NCI-H2081 (cell line): ENCODE measurements at places on chromosomes 7 and 10.

- no peak for DNase-seq
Observed at GRCh38 chr7:29853789-29854188, 47.5 kb downstream of the WIPF3 start.

GRCh38 chr7:71705217-71705616 lies 573.3 kb downstream of the GALNT17 start:
- DNase-seq, result no peak

DNA sequence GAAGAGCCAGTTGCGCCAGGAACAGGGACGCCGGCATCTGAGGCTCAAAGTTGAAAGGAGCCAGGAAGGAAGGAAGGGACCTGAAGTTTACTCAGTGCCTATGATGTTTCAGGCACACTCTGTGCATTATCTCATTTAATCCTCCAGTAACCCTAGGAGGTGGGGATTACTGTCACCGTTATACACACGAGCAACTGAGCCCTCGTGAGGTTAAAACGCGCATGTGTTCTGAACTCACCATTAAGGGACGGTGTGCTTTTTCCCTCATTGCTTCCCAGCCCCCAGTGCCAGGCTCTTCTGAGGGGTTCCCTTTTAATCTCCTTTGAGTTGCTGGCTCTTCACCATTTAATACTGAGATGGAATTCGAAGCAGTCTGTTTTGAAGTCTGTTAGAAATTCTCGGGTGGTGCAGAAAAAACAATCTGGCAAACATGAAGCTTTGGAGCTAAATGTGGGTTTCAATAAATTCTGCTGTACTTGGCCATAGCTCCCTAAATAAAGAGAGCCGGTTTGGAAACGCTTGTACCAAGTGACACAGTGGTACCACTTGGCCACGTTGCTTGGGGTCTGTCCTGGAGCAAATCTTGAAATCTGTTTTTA lies 102.2 kb downstream of the TAX1BP1 start:
- DNase-seq, result no peak

GRCh38 chr7:29878081-29878688 lies 71.9 kb downstream of the WIPF3 start:
- peak; percentile 49 for DNase-seq

- no peak for DNase-seq
Observed at GRCh38 chr10:24643679-24644209, 79.9 kb downstream of the ARHGAP21 start.

DNA sequence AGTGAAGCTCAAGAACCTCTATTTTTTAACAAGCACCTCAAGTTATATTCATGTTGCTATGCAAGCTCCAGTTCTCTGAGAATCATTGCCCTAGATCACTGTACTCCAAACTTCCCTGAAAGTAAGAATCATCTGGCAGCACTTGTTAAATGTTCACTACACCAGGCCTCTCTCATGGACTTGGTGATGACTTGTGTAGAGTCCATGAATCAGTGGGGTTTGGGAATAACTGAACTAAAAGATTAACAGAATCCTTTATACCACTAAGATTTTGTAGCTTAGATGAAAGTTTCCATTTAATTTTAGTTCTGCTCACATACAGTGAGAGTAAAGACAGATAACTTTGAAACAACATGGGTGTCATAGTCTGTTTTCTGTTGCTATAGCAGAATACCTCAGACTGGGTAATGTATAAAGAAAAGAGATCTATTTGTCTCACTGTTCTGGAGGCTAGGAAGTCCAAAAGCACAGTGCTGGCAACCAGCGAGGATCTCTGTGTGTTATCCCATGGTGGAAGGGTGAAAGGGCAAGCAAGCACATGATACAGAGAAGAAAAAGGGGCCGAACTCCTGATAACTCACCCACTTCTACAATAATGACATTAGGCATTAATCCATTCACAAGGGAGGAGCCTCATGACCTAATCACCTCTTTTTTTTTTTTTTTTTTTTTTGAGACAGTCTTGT lies 27.9 kb upstream of the AOAH start:
- DNase-seq, result no peak

DNA sequence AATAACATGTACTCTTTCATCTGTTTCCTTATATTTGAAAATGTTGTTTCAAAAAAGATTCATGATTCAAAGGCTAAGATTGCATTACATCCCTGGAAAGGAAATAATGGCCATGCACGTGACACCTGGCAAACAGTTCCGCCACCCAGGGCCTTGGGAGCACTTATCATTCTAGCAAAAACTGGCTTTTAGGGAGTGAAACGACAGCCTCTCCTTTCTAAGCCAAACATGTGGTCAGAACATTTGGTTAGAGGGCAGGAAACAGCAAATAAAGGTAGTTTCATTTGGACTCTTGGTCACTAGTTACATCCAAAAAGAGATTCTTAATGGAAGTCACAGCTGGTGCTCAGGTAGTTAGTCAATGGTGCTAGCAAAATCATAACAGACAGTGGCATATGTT lies 83.5 kb downstream of the FAS start:
- no peak for DNase-seq

DNA sequence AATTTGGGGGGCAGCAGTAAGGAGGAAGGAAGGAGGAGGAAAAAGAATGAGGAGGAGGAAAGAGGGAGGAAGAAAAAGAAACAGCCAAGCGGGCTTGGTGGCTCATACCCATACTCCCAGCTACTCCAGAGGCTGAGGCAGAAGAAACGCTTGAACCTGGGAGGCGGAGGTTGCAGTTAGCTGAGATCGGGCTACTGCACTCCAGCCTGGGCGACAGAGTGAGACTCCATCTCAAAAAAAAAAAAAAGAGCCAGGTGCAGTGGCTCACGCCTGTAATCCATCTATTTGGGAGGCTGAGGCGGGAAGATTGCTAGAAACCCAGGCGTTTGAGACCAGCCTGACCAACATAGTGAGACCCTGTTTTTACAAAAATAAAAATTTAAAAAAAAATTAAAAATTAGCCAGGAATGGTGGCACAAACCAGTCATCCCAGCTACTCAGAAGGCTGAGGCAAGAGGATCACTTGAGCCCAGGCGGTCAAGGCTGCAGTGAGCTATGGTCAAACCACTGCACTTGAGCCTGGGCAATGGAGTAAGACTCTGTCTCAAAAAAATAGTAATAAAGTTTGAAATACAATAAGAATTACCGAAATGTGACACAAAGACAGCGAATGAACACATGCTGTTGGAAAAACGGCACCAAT lies 14.1 kb upstream of the CRCP start:
- DNase-seq, result no peak

- DNase-seq, result no peak
Observed at GRCh38 chr7:5679048-5679812, 102.2 kb downstream of the RNF216 start.

GRCh38 chr7:76106893-76107292 lies 59.0 kb downstream of the MDH2 start:
- DNase-seq, result no peak

DNA sequence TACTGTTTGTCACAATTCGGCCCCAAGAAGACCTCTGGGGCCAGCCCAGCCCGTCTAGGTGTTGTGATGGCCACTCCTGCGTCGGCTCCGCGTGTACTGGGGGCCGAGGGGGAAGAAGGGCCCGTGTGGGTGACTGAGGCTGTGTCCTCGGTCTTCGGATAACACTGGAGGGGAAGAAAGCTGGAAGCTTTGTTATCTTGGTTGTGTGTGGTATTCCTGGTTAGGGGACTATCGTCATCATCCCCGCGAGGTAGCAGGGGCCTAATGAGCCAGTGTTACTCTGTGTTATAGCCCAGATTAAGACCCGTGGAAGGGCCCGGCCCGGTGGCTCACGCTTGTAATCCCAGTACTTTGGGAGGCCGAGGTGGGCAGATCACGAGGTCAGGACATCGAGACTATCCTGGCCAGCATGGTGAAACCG lies 854 bp downstream of the MTG1 start:
- no peak for DNase-seq

- DNase-seq, result no peak
Observed at GRCh38 chr10:31374146-31374696, 55.2 kb downstream of the ZEB1 start.

- DNase-seq, result no peak
Observed at GRCh38 chr10:521261-522250, 167.9 kb downstream of the DIP2C start.

- DNase-seq, result no peak
Observed at GRCh38 chr7:36227223-36227622, 74.2 kb downstream of the EEPD1 start.

DNA sequence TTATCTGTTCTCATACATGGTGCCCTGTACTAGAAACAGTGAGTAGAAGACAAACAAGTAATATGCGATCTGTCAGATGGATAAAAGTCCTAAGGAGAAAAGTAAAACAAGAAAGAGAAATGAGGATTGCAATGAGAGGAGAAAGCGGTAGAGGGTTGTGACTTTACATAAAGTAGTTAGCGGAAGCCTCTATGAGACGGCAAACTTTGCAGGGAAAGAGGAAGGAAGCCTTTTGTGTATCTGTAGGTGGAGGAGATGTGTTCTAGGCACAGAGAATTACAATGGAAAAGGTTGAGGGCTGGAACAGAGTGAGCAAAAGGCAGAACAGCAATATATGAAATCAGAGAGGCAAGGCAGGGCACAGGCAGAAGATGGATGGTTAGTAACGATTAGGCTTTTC lies 150.4 kb upstream of the SEMA3E start:
- no peak for DNase-seq
